ENCODE measurements at places on chromosomes 5 and 9.

GRCh38 chr9:128397831-128398230 is 22.8 kb upstream of the CERCAM start:
- DNase-seq, result no peak

DNA sequence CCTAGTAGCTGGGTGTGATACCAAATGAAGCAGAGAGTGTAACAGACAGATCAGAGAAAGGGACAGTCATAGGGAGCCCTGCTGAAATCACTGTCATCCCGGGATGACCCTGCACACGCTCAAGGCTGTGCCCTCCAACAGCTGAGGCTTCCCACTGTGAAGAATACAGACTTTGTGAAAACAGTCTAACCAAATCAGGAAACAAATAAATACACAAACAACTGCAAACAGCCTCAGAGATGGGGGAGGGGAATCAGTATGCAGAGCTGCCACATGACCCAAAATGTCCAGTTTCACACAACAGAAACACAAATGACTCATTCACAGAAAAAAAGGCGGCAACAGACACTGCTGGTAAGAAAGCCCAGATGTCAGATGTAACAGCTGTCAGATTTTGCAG is 101.9 kb downstream of the ADAMTS2 start:
- peak; percentile 60 for DNase-seq

- no peak for DNase-seq
These were observed 28.2 kb downstream of the COL15A1 start for GRCh38 chr9:98971915-98972223.

GRCh38 chr9:75210215-75210614 is 121.9 kb downstream of the OSTF1 start:
- DNase-seq, result no peak

- no peak for DNase-seq
These were observed 35.2 kb upstream of the GLDC start for GRCh38 chr9:6680797-6681146.

- DNase-seq, result no peak
These were observed 112.6 kb upstream of the CACNA1B start for GRCh38 chr9:137764981-137765380.

- DNase-seq, result no peak
These were observed 8.1 kb upstream of the TDRD7 start for GRCh38 chr9:97403746-97404316.

GRCh38 chr5:56607551-56607950 is 207.8 kb upstream of the MAP3K1 start:
- peak; percentile 79 for DNase-seq

- DNase-seq, result no peak
These were observed 37.0 kb downstream of the NKX2-5 start for GRCh38 chr5:173198049-173198448.

DNA sequence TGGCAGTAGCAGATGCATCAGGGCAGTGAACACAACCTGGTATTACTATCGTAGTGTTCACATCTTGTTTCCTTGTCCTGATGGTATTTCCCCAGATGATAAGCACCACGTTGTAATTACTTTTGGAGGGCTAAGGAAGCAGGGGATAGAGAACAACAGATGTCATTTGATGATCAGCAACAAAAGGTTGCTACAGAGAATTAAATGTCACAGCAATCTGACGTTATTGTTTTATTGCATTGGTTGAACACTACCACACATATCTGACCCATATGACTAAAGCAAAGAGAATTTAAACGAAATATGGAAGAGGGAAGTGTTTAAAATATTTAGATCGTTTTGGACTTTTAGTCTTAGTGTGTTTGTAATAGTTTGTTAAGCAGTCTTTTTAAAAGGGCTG is 408.3 kb downstream of the SH3GL2 start:
- DNase-seq, result no peak

DNA sequence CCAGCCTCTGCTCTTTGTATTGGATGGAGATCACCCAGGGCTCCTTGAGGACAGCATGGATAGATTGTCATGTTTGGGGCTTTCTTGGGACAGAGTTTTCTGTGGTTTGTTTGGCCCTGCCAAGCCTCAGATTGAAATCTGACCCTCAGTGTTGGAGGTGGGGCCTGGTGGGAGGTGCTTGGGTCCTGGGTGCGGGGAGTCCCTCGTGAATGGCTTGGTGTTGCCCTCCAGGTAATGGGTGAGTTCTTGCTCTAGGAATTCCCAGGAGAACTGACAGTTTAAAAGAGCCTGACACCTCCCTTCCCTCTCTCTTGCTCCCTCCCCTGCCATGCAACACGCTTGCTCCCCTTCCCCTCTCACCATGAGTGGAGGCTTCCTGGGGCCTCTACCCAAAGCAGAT is 48.6 kb upstream of the OLFM1 start:
- no peak for DNase-seq

DNA sequence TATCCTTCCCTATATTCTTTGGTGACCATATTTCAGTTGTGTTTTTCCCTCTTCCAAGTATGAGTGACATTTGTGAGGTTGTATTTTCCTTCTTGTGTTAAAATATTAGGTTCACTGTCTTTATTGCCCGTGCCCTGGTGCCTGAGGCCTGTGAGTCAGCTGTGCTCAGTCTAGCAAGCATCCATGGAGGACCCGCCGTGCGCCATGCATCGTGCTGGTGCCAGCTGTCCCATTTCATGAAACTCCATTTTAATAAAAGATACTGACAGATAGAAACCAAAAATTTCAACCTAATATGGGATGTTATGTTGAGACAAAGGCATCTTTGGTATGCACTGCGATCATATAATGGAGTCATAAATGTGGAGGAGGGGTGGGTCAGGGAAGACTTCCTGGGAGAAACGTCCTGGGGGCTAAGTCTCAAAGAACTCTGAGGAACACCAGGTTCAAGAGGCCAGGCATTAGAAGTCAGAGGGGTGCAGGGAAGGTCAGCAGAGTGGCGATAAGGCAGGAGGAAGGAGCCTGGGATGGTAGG is 34.0 kb upstream of the FGF1 start:
- peak; percentile 62 for DNase-seq

Measured in fibroblast of skin of right biceps (primary cell).